ENCODE measurements at places on chromosomes 4 and X.

GRCh38 chr4:142535009-142535408 is 311.1 kb downstream of the INPP4B start:
- DNase-seq, result peak; percentile 27

GRCh38 chr4:139083607-139083955 is 68.0 kb downstream of the NOCT start:
- peak; percentile 66 for DNase-seq

DNA sequence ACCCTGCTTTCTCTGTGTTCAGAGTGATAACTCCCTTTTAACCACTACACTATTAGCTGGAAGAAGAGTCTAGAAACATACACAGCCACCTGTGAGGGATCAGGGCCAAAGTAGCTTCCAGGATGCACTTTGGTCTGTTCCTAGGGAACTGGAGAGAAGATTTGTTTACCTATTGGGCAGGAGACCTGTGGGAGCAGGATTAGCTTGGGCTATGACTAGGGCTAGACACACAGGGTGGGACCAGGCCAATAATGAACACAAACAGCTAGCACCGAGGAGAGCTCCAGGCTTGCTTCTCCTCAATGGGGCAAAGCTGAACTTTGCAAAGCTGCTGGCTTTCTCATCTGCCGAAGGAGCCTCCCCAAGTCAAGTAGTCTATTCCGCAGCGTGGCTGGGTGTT is 24.4 kb upstream of the MAP7D3 start:
- DNase-seq, result no peak

DNA sequence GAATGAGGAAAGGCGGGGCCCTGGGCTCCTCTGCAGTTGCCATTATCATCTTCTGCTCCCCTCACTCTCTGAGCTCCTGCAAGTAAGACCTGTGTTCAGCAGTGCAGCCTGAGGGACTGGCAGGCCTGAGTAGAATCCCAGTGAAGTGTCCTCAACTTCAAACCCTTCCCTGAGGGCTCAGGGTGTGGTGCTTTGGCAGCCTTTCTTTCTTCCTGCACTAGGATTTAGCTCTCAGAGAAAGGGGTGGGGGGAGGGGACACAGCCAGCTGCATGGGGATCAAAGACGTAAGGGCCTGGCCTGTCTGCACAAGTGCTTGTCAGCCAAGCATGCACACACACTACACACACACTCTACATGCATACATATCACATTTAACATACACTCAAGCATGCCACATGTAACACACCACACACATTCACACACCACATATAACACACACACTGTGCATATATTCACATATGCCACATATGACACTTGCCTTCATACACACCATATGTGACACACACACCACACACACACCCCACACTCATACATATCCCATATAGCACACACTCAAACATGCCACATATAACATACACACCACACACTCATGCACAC is 223.4 kb upstream of the RPL34 start:
- DNase-seq, result no peak

DNA sequence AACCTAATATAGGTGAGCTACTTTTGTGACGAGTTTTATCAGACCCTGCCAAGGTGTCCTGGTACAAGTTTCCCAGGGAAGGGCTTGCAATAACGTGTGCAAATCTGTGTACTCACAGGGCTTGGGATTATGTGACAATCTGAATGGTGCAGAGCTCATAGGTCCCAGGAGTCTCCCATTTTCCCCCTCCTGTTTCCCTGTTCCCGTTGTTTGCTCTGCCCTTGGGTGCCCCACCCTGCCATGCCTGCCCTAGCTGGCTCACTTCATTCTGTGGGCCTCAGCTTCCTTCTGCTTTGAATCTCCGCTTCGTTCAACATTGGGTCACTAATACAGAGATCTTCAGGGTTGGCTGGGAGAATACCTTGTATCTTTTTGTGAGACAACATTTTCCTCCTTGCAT is 90.3 kb upstream of the HPF1 start:
- DNase-seq, result no peak

GRCh38 chr4:143575331-143575730 is 61.8 kb downstream of the SMARCA5 start:
- DNase-seq, result no peak

- no peak for DNase-seq
Observed at GRCh38 chr4:71474731-71475130, 135.9 kb downstream of the SLC4A4 start.

GRCh38 chrX:123859409-123859845 is 426 bp upstream of the XIAP start:
- DNase-seq, result no peak

DNA sequence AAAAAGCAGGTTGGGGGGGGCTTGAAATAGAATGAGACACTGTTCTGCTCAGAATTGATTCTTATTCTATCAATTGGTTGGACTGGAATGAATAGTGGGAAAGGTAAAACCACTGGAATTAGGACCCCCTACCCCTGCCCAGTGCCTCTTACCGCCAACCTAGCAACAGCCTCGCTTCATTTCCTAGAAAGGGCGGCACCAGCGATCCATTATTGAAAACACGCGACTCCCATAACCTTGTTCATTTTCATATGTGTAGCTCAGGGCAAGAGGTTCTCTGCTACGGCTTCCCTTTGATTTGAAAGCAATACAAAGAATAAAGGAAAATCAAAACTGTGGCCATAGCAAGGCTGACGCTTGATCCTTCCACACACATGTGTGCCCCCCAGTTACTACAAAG is 33.7 kb downstream of the IDS start:
- DNase-seq, result no peak

DNA sequence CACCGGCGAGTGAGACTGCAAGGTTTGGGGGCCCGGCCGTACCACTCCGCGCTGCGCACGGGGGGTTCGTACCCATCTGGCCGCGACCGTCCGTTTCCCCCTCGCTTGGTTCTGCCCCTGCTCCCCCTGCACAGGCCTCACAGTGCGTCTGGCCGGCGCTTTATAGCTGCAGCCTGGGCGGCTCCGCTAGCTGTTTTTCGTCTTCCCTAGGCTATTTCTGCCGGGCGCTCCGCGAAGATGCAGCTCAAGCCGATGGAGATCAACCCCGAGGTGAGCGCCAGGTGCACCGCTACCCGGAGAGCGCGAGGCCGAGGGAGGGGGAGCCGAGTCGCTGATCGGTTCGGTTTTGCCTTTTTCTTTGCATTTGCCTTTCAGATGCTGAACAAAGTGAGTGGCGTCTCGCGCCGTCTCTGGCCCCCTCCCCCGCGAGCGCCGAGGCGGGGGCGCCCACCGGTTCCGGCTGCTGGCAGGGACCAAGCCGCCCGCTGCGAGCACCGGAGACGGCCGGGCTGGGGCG is at the start of gene UCHL1:
TSS of gene UCHL1 (plus strand) at position 189 of the 517 bp plus-strand sequence. CDS start at position 238, 49 bp downstream.
- no peak for DNase-seq

GRCh38 chrX:100643956-100644860 is at the start of gene SRPX2:
Gene SRPX2, plus strand, starts transcription at chrX:100644199. Its CDS starts 2,124 bp downstream, at chrX:100646323.
- peak; percentile 91 for DNase-seq

DNA sequence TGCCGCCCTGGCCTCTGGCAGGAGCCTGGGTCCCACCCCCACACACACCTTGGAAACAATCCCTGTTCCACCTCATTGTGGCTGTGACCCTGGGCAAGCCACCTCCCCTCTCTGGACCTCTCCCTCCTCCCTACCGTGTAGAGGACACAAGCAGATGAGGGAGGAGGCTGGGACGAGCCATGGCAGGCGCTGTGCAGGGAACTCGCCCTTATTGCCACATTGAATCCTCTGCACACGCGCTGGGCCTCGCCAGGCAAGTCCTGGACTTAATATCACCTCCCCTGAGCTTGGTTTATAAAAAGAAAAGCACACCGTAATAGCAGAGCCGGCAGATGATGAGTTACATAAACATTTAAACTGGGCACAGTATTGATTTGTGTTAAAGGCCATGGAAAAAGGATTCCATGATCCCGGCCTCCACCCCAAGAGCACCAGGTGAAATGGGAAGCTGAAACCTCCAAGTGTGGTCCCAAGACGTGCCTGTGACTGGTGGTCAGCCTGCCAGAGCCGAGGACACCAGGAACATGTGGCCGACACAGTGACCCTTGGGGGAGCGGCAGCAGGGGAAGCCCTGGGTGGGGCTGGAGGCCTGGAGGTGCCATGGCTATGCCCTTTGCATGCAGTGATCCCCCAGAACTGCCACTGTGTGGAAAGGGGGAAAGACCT is 81.1 kb downstream of the PPP2R2C start:
- no peak for DNase-seq

- DNase-seq, result no peak
Observed at GRCh38 chr4:6727081-6727942, 11.3 kb downstream of the BLOC1S4 start.

GRCh38 chr4:183320211-183321059 is at the start of gene CLDN22:
Gene CLDN22, minus strand, starts transcription at chr4:183320276. Its CDS starts 58 bp downstream, at chr4:183320218.
- DNase-seq, result no peak

- no peak for DNase-seq
Observed at GRCh38 chr4:52299120-52299519, 248.0 kb downstream of the SPATA18 start.

GRCh38 chr4:26028793-26029567 is 115.0 kb downstream of the SMIM20 start:
- no peak for DNase-seq

DNA sequence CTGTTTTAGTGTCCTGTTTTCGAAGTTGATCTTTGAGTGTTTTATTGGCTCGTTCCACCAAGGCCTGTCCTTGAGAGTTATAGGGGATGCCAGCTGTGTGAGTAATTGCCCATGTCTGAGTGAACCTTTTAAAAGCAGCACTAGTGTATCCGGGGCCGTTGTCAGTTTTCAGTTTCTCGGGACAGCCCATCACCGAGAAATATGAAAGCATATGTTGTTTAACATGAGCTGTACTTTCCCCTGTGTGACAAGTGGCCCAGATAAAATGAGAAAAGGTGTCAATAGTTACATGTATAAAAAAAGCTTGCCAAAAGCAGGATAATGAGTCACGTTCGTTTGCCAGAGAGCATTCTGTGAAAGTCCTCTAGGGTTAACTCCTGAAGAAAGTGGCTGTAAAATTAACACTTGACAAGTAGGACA is 48.6 kb upstream of the RASSF6 start:
- no peak for DNase-seq

DNA sequence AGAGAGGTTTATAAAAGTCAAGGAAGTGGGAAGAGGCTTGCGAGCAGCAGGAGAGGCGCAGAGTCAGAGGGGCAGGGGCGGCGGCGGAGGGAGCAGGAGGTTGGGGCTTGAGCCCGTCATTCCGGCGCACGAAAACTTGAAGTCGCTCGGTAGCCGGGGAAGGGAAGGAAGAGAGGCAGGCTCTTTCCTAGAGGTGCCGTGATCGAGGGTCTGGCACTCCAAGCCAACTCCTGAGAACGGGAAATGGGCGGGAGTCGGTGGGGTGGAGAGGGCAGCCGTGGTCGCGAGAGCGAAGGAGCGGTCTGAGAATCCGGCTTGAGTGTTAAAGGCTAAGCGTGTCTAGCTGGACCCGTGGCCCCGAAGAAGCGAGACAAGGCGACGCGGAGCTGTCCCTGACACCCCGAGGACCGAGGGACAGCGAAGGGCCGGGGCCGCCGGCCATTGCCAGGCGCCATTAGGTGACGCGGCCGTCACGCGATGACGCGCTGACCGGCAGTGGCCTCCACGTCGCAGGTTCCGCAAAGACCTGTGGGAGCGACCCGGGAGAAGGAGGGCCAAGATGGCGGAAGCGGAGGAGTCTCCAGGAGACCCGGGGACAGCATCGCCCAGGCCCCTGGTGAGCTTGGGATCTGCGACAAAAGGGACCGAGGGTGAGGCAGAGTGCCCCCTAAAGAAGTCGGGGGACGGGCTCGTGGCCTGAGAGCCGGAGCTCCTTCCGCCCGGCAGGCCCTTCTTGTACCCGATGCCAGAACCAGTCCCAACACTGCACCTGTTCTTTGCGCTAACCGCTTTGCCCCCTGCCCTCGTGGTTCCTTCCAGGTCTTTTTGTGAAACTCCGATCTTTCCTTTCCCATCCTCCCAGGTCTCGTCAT is at the start of gene YIPF6:
TSS of gene YIPF6 (plus strand) at position 544 of the 872 bp plus-strand sequence. CDS start at position 560, 16 bp downstream.
- DNase-seq, result peak; percentile 65

DNA sequence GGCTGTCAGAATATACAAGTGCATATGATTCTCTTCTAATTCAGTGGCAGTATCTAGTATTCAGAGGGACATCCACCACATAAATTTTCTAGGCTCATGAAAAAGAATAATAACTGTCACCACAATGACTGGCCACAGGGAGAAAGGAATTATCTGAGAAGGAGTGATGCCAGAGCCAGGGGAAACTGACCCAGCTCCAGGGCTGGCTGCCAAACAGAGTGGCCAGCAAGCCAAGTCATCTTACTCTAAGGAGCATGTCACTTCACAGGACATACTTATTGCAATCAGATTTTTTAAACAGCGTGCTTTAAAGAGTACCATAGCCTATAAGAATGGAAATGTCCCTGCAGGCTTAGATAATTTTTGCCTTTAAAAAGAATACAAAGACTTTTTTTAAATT is 5.8 kb upstream of the SEPTIN11 start:
- peak; percentile 12 for DNase-seq

GRCh38 chr4:177220376-177220775 is 89.3 kb upstream of the NEIL3 start:
- peak; percentile 52 for DNase-seq

GRCh38 chr4:8866421-8866820 is 5.2 kb downstream of the HMX1 start:
- DNase-seq, result no peak

DNA sequence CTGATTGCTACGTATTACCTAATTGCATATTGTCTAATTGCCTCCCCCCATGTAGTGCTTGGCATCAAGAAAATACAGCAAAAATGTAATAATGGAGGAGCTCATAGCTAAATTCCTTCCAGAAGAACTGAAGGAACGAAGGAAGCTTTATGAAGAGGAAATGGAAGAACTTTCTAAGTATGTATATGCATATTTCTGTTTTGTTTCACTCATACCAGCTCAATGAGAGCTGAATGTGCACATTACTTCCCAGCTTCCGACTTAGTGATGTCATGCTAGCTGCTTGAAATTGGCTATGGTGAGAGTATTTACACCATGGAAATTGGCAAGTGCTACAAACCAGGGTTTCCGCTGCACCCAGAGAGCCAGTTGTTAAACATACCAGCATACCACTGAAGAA is 34.7 kb downstream of the LONRF3 start:
- no peak for DNase-seq

GRCh38 chr4:82823062-82823461 is 24.5 kb upstream of the SCD5 start:
- no peak for DNase-seq
